Islet precursor cell (in vitro differentiated cells): ENCODE measurements at places on chromosomes 13 and 19.

DNA sequence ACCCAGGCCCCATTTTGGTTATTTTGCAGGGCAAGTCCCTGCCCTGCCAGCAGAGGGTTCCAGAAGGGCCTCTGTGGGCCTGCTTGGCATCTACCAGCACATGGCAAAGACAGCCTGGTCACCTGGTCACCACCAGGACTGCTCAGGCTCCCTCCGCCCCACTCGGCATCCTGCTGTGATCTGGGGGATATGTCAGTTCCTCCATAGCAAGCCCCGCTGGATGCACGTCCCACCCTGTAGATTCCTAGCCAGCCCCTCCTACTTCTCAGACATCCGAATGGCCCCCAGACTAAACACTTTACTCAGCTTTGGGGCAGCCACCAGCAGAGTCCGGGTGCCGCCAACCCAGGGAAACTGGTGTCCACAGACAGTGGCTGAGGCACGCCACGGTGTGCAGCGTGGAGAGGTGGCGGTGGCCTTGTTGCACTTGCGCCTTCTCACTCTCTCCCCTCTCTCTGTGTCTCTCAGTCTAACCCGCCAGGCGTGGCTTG lies 31.8 kb upstream of the USE1 start:
- no peak for DNase-seq

GRCh38 chr13:46053162-46054012 lies 841 bp upstream of the ZC3H13 start:
- no peak for DNase-seq

GRCh38 chr19:51139299-51140014 lies 2.6 kb upstream of the SIGLEC7 start:
- peak; percentile 20 for DNase-seq

DNA sequence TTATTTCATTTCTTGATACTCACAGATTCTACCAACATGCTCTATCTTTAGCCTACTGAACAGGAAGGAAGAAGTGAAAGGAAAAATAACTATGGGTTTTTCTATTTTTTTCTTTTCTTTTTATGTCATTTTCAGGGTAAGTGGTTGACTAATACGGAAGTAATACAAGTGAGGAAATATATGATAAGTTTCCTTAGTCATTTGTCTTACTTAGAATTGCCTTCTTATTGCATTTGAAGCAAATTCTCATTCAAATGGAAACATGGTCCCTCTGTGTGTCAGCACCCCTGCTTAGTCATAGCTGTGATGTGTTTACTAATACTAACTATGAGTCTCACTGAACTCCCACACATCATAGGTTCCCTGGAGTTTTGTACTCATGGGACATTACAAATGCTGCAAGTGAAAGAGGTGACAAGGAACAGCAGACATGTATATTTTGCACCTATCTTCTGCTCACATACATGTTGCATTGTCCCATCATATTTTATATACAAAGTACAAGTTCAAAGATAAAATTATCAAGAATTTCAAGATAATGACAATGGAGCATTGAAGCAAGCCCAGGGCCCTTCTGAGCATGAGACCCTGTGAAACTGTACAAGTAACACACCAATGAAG lies 60.1 kb downstream of the DCT start:
- no peak for DNase-seq

- DNase-seq = no peak
Measured at GRCh38 chr19:13095393-13095784, 7.3 kb downstream of the LYL1 start.

DNA sequence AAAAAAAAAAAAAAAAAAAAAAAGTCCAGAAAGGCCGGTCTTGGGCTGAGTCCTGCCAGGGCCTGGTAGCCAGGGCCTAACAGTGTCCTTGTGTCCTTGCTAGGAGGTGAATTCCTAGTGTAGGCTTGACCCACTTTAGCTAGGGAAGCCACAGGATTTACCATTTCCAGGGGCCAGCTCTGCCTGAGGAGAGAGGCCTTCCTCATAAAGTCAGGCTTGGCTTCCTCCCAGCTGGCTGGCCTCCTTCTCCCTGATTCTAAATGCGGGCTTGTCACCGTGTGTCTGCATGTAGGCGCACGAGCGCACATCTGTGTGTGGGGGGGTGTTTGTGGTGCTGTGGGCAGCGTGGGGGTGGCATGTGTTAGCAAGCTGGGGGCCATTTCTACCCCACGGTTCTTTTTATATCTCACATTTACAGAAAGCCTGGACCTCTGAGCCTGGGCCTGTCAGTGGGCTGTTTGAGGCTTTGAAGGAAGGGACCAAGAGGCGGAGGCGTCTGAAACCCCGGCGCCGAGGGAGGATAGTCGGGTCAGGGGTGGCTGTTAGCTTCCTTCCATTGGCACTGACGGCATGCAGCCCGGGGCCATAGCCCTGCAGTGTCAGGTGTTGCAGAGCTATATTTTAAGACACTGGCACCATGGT lies 31.7 kb downstream of the IER2 start:
- no peak for DNase-seq

GRCh38 chr13:65472336-65472735 lies 1757.8 kb downstream of the PCDH9 start:
- DNase-seq = no peak

GRCh38 chr19:34363094-34363493 lies 1.9 kb upstream of the GPI start:
- DNase-seq = no peak

DNA sequence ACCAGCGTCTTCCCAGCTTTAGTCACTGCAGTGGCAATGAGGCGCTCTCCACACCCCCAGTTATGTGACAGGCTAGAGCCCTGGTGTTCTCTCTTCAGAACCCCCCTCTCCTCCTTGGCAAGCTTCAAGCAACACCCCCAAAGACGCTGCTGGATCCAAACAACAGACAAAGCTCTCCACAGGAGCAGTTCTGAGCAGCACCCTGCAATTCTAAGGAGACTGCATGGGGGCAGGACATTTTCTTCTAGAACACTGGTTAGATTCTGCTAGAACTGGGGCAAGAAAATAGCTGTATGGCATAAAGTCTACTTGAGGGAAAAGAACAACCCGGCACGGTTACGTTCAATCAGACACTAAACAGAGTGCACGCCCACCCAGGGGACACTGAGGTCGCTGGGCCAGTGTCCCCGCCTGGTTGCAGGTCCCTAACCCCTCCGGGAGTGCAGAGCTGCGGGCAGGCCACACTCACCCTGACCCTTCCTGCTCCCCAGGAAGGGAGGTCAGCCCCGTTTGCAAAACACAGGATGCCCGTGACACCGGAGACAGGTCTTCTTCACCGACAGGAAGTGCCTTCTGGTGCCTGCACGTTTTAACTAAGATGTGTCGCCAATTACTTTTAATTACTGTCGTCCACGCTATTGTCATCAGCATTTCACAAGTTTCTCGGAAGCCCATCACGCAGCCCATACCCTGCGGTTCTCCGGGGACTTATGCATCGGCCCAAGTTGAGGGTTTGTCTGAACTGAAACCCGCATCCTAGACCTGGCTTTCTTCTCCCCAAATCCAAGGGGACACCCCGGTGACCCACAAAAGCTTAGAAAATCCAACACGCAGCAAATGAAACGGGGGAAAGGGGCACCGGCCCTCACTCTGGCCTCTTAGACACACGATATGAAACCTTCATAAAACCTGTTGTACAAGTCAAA lies 943 bp downstream of the GJB6 start:
- no peak for DNase-seq

- no peak for DNase-seq
Measured at GRCh38 chr13:98468929-98469328, 108.0 kb downstream of the STK24 start.

DNA sequence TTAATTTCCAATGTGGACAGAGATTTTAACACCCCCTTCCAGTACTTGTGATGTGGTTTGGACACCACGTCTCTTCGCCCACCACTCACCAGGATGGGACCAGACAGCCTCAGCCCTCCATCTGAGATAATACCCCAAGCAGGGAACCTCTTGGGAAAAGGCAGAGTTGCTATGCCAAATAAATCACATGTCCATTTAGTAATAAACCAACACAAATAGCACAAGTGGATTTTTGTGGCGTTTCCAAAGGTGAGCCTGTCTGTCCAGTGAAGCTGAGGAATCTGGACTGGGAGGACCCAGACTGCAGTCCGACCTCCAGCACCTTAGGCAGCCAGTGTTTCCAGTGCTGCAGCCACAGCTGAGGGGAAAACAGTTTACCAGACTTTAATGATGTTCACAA lies 34.1 kb upstream of the GAS6 start:
- DNase-seq = no peak

DNA sequence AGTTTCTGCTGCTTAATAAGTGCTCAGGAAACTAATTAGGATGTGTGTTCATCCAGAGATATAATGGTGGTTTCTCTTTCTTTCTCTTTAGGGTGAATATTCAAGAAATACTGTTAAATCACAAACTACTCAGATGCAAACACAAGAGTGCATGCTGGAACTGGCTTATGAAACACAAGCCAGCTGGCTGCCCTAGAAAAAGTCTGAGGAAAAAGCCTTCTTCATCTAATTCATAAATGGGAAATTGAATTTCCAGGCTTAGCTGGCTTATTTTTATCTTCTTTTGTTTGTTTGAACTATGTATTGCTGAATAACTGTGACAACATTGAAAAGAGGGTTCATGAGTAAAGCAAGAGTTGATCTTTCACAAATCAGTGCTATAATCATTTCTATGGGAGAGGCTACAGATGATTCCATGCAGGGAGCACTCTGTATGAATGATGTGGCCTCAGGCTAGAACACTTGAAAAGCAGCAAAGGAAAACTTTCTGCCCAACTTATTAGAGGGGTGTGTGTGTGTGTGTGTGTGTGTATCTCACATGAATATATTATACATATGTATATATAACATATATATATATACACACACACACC lies 69.8 kb upstream of the SCEL start:
- no peak for DNase-seq

GRCh38 chr19:45142726-45143110 lies 18.1 kb downstream of the NKPD1 start:
- no peak for DNase-seq

DNA sequence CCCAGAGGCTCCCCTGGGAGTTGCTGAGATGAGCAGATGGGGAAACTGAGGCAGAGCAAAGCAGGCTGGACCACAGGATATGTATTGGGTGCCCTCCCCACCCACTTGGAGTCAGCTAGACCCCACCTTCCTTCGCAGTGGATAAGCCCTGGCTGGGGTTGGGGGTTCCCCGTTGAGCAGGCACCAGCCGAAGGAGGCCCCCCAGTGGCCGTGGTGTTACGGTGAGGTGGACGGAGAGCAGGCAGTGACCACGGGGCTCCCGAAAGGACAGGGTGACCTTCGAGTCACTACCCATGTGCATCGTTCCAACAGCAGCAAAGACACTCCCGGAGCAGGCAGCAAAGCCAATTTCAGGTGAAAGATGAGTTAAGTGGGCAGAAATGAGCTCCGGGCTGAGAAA lies 62.4 kb upstream of the ADGRE5 start:
- DNase-seq = peak; percentile 54

- peak; percentile 80 for DNase-seq
Measured at GRCh38 chr19:10294368-10294697, 4.6 kb downstream of the ICAM5 start.

DNA sequence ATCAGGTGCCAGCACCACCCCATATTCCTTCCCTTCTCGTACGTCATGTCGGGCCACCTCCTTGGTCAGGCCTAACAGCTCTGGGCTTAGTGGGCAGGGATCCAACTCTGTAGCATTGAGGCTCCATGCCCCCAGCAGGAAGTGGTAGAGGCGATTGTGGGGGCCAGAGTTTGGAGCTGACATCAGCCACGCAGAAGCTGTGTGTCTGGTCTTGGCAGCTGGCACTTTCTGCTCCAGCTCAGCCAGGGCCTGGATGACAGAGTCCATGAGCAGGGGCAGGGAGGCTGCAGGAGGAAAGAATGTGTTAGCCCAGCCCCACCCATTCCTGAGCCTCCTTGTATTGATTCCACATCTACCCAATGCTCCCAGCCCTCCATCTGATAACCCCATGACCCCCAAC lies 3.0 kb downstream of the PGLYRP2 start:
- DNase-seq = no peak

DNA sequence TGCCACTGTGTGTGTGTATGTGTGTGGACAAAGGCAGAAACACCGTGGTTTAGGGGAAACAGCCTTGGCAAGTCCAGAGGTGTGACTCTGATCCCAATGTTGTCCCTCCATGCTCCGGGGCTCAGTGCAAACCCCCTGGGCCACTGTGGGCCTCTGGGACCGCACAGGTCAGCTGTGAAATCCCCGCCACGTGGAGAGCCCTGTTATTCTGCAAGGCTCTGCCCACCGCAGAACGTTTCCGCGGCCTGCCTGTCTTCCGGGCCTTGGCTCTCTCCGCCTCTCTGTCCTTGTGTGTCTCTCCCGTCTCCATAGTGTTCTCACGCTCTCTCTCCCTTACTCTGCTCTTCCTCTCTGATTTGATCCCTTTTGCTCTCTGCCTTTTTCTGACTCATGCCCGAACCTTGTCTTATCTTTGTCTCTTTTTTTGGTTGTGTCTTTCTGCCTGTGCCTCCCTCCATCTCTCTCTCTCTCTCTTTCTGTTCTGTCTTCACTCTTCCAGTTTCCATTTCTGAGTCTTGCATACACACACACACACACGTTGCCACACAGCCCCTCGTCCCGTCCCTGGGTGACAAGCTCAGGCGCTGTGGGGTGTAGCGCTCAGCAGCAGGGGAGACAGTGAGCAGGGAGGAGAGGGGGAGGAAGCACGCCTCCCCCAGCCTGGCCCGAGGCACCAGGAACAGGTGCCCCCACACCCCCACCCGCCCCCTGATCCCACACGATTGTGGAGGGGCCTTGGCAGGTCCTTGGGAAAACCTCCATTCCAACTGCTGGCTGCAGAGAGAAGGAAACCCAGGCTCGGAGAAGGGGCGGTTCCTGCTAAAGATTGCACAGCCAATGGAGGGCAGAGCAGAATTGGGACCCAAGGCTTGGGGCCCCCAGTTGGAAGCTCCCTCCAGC lies 3.0 kb downstream of the TTYH1 start:
- DNase-seq = peak; percentile 72

DNA sequence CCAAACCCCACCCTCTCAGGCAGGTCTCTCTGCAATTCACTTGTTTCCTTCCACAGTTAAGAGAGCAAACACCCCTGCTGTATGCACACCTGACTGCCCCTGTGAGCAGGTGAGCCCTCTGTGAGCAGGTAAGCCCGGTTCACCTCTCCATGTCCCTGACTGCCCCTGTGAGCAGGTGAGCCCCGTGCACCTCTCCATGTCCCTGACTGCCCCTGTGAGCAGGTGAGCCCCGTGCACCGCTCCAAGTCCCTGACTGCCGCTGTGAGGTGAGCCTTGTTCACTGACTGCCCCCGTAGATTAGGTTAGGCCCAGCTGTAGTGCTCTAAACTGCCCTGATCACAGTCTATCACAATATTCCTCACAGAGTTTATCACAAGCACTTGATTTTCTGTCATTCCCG lies 29.2 kb downstream of the TMTC4 start:
- no peak for DNase-seq

GRCh38 chr13:100987948-100988347 lies 313.4 kb upstream of the TMTC4 start:
- peak; percentile 63 for DNase-seq

GRCh38 chr19:38809592-38810252 lies 3.0 kb downstream of the LGALS4 start:
- no peak for DNase-seq

- no peak for DNase-seq
Measured at GRCh38 chr19:19081642-19082151, 17.9 kb downstream of the SLC25A42 start.

- DNase-seq = peak; percentile 77
Measured at GRCh38 chr13:67829641-67830040, 599.5 kb upstream of the PCDH9 start.

- DNase-seq = no peak
Measured at GRCh38 chr19:5690955-5691821, 1.1 kb downstream of the RPL36 start.
